A549 treated with AZD2906 at 1 μM for 4 hours (cell line): ENCODE measurements at places on chromosomes 1 and 21. TPM values are rescaled to one million over a fixed set of nuclear protein-coding genes. Genes with fewer than 3 reads are reported as not detected.

The RCSD1 gene
- 0.02 to 0.08 TPM (median 0.06 TPM) in 4 of 5 replicates, not detected in the other for total RNA-seq

The RGS8 gene
- not detected in 5 replicates for total RNA-seq

The LRRC3 gene
- total RNA-seq, result 1.8 to 2.4 TPM (median 2.1 TPM) in 5 replicates

The PEX19 gene
- total RNA-seq, result 19.2 to 25.9 TPM (median 23.1 TPM) in 5 replicates

The CLCA4 gene
- total RNA-seq, result not detected in 5 replicates

The RGS4 gene
- 0.10 TPM in 1 of 5 replicates, not detected in the others for total RNA-seq

The GBP6 gene
- not detected in 5 replicates for total RNA-seq

The HPDL gene
- total RNA-seq, result 2.5 to 3.8 TPM (median 3.2 TPM) in 5 replicates

The CA6 gene
- not detected in 5 replicates for total RNA-seq
